ENCODE measurements at places on chromosomes 1 and 21.

GRCh38 chr1:50930965-50931737 lies 28.9 kb downstream of the FAF1 start:
- no peak for DNase-seq

DNA sequence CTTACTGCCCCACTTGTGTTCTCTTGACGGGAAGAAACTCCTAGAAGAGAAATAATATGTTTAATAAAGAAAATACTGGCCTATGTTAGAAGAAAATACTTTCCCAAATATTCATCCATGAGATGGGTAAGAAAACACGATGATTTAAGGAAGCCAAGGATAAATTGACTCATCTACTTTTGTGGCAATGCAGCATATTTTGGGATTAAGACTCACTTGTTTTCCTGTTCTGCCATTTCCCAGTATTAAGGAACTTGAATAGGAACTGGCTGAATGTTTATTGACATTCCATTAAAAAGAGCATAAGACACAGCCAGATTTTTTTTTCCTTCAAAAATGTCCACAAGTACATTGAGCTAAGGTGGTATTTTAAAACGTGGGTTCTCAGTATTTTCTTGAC lies 10.9 kb upstream of the ADAMTS5 start:
- DNase-seq: no peak

DNA sequence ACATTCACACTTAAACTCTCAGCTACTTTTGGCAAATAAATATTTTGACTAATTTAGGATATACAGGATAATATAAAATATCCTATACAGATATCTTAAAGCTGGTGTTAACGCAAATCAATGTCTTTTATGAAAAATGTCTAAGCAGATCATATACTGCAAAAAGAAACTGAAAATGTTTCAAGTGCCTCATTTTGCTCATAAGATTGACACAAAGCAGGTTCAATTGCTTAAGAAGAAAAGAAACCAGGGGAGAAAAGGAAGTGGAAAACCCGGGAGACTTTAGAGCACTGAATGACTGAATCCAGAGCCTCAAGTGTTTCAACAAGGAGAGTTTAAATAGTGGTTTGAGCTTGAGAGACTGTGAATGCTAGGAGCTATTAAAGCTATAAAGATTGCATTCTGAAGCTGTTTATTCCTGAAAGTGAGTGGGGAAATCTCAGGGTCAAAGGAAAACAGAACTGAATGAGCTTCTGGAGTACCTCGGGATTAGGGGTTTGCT lies 1943.0 kb downstream of the MRPL39 start:
- DNase-seq: no peak

- DNase-seq: no peak
These were observed 764.1 kb downstream of the LTN1 start for GRCh38 chr21:28228636-28228995.

GRCh38 chr1:51268634-51269033 lies 32.6 kb downstream of the RNF11 start:
- no peak for DNase-seq
